ENCODE measurements at places on chromosomes 7 and 10.

GRCh38 chr10:60869652-60870415 lies 74.2 kb downstream of the RHOBTB1 start:
- DNase-seq: no peak

DNA sequence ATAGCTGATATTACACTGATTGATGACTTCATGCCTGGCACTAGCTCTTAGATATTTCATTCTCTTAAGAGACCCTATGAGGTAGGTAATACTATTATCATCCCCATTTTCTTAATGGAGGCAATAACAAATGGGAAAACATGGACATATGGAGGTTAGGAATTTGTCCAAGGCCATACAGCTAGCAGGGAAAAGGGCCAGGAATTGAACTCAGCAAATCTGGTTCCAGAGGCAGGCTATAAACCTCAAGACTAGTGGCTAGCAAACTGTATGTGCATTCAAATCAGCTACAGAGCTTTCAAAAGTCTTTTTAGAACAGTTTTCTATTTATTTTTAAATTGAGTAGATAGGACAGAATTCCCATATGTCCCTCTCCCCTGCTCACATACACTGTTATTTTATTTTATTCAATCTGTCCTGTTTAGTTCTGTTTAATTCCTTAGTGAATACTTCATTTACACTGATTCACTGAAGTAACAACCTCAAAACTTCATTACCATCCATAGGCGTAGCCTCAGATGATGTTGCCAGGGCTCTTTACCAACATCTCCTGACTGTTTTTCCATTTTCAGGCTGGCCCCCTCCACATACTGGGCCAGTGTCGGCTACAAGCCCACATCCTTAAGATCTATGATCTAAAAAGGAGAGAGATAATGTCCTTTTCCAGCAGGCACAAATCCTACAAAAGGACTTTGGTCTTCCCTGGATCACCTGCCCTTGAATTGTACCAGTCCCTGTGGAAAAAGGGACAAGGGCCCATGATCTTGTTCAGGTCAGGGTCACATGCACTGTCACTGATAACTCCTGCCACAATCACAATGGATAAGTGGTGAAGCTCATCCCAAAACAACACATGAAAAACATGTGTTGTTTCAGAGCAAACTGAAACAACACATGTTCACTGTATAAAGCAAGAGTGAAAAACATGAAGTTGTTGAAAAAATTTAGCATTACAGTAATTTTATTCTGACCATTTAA lies 15.9 kb downstream of the FAM24B start:
- DNase-seq: no peak

- DNase-seq: no peak
These were observed 193.0 kb downstream of the PRPF18 start for GRCh38 chr10:13779748-13780147.

DNA sequence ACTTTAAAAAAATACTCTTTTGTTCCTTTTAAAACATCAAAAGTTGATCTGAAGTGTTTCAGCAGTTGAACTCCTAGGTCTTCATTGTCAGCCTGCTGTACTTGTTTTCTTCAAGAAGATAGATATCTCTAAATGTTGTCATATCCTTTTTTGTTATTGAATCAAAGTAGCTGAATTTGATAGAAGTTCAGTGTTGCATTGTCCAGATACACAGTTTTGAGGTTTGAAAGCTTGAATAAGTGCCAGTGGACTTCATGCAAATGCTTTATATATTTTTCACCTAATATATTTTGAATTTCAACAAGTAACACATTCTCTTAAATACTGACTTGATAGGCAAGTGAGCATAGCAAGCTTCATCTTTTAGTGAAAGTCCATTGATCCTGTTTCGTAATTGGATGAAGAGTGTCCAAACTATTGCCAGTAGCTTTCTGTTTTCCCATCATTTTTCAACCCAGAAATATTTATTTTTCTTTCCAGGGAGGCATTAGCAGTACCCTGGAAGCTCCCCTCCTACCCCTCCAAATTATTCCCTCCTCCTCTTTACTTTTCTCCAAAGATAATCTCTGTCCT lies 114.4 kb downstream of the TPST1 start:
- DNase-seq: no peak

GRCh38 chr7:151700586-151701165 lies 176.2 kb downstream of the PRKAG2 start:
- no peak for DNase-seq

- no peak for DNase-seq
These were observed 1.2 kb downstream of the SEPTIN7 start for GRCh38 chr7:35802102-35802466.
